ENCODE measurements at places on chromosomes 4 and X.

- H3K27me3 ChIP-seq: no peaks in the 10 kb centered on the region
- peaks cover 66% of the 10 kb centered on the region for H3K36me3 ChIP-seq
- H3K4me3 ChIP-seq: peak overlapping the region; percentile 19
- peak overlapping the region; percentile 69 for H3K27ac ChIP-seq
- H3K4me1 ChIP-seq: peaks cover 65% of the 10 kb centered on the region
- no peak for DNase-seq
Measured at GRCh38 chrX:153338836-153339235, 4.9 kb downstream of the ZNF275 start.

DNA sequence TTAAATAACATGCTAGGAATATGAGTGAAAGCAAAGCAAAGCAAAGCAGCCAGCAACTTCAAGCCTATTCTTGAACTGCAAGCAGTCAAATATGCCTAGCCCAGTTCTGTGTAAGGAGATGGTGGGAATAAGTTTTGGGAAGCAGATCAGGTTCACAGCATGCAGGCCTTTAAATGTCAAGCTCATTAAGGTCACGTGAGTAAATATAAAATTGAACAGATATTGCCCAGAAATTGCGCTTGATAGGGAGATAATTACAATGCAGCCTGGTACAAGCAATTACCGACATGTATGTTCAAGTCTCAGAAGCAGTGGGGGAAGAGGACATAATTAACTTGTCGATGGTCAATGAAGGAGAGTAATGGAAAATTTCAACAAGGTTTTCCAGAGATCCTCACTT, 6.0 kb downstream of the GNPDA2 start:
- no peak overlapping the region for H3K4me3 ChIP-seq
- peaks cover 40% of the 10 kb centered on the region for H3K4me1 ChIP-seq
- DNase-seq: no peak

DNA sequence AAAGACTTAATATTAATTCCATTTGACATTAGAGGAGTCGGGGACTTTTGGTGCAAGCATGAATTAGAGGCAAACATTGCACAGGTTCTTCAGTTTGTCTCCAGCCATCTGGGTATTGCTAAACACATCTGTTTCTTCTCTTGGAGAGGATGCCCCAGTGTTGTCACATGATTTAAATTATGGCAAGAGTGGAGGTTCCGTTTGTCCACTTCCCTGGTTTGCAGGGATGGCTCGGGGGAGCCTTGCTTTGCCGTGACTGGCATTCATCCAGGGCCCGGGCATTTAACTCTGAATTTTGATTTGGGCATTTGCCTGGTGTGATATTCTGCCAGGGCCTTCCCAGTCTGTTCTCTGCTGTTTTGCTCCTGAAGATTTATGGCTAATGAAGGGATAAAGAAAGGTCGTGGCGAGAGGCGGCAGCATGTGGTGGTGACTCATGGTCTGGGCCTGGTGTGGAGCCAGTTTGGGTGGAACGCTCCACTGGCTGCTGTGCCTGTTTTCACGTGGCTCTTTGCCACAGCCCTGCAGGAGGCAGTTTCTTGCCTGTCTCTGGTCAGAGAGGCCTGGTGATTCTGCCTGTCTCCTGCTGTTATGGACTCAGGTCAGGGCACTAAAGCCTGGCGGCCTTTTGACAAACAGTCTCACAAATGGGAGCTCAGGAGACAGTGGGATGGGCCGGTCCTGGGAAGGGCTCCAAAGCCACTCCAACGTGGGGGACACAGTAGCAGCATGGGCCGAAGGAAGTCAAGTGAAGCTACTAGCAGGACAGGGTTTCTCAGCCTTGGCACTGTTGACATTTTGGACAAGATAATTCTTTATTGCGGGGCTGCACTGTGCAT, 99.4 kb upstream of the PGRMC2 start:
- no peak overlapping the region for H3K27ac ChIP-seq
- no peak overlapping the region for H3K4me3 ChIP-seq
- H3K27me3 ChIP-seq: no peaks in the 10 kb centered on the region
- no peak for DNase-seq
- no peaks in the 10 kb centered on the region for H3K4me1 ChIP-seq
- H3K36me3 ChIP-seq: no peaks in the 10 kb centered on the region

DNA sequence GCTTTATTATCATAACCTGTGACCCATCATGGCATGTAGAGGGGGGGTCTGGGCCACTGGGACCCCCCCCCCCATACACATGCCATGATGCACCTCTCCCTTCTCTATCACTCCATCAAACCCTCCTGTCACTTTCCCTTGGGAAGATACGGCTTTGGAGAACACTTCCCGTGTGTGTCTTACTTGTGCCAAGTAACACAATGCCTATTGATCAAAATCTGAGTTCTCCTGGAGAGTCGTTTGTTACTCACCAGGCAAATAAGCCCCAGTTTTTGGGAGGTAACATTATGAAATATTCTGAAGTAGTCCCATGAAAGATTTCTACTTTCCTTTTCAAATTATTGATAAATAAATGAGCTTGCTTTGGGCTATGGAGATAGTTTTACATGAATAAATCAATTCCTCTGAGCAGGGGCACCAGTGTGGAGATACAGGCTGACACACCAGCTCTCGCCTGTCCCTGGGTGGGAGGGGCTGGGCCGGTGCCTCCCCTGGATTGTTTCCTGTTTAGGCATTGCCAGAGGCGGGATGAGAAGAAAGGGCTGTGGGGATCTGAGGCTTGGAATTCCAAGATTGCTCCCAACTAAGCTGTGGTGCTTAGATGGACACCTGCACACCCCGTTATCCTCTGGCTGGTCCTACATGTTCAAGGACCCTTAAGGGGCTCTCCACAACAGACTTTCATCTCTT, 63.2 kb upstream of the WWC2 start:
- peaks cover 22% of the 10 kb centered on the region for H3K27me3 ChIP-seq
- DNase-seq: no peak
- no peak overlapping the region for H3K27ac ChIP-seq
- no peaks in the 10 kb centered on the region for H3K36me3 ChIP-seq
- H3K4me3 ChIP-seq: no peak overlapping the region

DNA sequence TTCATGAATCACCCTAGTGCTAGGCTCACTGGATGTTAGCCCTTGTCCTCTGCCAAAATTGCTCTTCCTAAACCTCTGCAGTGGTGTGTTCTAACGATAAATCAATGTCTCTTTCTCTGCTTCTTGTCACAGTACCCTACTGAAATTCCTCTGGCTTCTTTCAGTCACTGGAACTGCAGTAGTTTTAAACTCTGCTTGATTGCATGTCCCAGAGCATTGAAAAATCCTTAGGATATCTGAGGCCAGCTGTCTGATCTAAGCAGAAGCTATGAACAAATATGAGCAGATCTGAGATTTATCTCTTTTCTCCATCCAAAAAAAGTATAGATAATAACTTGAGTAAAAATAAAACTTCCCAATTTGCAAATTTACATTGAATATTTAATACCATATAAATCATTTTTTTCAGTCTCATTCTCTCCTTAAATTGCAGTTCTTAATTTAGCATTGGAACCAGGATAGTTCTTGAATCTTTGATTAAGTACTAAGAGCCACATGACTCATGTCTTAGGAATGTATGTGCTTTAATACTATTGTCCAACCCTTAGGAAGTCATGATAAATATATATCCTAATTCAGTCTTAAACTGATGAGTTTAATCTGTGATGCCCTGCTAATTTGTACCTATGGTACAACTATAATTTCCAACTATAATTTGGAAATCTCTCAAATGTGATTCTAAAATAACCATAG, 169.7 kb downstream of the PDHA2 start:
- no peak overlapping the region for H3K4me3 ChIP-seq
- no peaks in the 10 kb centered on the region for H3K4me1 ChIP-seq
- DNase-seq: no peak
- H3K27me3 ChIP-seq: peaks cover 4% of the 10 kb centered on the region
- no peaks in the 10 kb centered on the region for H3K36me3 ChIP-seq
- no peak overlapping the region for H3K27ac ChIP-seq

GRCh38 chrX:1874899-1875298, 260.0 kb downstream of the ASMT start:
- H3K27ac ChIP-seq: no peak overlapping the region
- no peak overlapping the region for H3K4me3 ChIP-seq
- no peaks in the 10 kb centered on the region for H3K36me3 ChIP-seq
- DNase-seq: no peak

GRCh38 chr4:46249106-46249505, 125.3 kb upstream of the GABRG1 start:
- no peak for DNase-seq
- no peaks in the 10 kb centered on the region for H3K36me3 ChIP-seq
- no peak overlapping the region for H3K4me3 ChIP-seq
- no peaks in the 10 kb centered on the region for H3K4me1 ChIP-seq
- H3K27me3 ChIP-seq: no peaks in the 10 kb centered on the region

DNA sequence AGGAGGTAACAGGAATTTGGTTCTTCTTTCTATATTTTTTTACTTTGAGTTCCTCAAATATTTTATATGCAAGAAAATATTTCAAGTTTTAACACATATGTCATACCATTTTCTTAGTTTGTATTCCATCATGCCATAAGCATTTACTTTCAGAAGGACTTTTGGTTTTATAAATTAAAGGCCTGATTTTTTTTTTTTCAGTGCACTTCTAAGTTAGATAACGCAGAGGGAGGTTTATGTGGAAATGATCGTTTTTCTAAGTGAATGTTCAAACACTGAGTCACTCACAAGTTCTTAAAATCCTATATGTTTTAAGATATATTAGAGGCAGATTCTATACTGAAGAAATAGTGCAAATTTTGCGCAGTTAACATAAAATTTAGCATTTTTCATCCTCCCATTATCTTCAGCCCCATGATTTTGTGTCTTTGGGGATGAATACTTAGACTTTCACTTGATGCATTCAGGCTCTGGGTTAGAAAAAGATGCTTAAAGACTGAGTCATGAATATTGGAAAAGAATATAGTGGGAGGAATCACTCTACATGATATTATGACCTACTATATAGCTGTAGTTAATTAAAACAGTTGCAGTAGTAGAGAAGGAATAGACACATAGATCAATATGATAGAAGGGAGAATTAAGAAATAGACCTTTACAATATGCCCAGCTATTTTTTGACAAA, 54.9 kb downstream of the COL4A5 start:
- no peaks in the 10 kb centered on the region for H3K4me1 ChIP-seq
- H3K27me3 ChIP-seq: no peaks in the 10 kb centered on the region
- no peak overlapping the region for H3K27ac ChIP-seq
- DNase-seq: no peak
- H3K4me3 ChIP-seq: no peak overlapping the region

DNA sequence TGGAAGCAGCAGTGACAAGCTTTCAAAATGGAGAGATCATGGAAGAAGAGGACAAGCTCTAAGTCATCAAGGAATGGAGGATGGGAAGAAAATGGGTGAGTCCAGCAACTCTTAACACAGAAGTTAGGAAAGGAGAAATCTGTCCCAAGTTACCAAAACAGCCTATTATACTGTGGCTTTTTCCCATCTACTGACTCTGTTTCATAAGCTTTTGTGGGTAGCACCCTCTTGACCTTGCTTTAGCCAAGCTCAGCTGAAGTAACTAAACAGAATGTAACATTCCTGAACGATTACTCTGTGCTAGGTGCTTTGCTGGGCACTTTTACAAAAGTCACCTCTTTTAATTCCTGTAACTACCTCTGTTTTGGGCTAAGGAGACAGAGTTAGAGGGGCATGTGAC, 54.9 kb downstream of the MAP7D2 start:
- H3K4me3 ChIP-seq: no peak overlapping the region
- no peak for DNase-seq
- H3K36me3 ChIP-seq: peaks cover 2% of the 10 kb centered on the region
- peaks cover 3% of the 10 kb centered on the region for H3K27me3 ChIP-seq
- no peak overlapping the region for H3K27ac ChIP-seq

GRCh38 chr4:41631523-41631922, 93.6 kb downstream of the LIMCH1 start:
- no peak overlapping the region for H3K4me3 ChIP-seq
- no peak overlapping the region for H3K27ac ChIP-seq
- no peaks in the 10 kb centered on the region for H3K27me3 ChIP-seq
- no peaks in the 10 kb centered on the region for H3K36me3 ChIP-seq
- no peak for DNase-seq

DNA sequence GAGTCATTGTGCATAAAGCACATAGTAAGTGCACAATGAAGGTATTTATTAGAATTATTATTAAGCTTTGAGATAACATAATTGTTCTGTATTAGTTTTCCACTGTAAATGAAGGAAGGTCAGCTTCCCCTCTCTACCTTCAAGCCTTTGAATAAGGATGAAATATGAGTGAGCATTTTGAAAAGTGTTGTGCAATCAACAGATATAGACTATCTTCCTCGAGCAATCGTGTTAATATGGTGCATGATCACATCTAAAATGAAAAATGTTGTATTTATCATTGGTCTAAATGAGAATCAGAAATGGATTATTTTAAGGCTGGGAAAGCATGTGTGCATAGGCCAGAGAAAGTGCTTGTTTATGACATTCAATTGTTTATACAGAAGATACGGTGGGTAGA, 1474.6 kb upstream of the TENM3 start:
- DNase-seq: no peak
- no peak overlapping the region for H3K4me3 ChIP-seq
- no peaks in the 10 kb centered on the region for H3K27me3 ChIP-seq
- H3K27ac ChIP-seq: no peak overlapping the region

DNA sequence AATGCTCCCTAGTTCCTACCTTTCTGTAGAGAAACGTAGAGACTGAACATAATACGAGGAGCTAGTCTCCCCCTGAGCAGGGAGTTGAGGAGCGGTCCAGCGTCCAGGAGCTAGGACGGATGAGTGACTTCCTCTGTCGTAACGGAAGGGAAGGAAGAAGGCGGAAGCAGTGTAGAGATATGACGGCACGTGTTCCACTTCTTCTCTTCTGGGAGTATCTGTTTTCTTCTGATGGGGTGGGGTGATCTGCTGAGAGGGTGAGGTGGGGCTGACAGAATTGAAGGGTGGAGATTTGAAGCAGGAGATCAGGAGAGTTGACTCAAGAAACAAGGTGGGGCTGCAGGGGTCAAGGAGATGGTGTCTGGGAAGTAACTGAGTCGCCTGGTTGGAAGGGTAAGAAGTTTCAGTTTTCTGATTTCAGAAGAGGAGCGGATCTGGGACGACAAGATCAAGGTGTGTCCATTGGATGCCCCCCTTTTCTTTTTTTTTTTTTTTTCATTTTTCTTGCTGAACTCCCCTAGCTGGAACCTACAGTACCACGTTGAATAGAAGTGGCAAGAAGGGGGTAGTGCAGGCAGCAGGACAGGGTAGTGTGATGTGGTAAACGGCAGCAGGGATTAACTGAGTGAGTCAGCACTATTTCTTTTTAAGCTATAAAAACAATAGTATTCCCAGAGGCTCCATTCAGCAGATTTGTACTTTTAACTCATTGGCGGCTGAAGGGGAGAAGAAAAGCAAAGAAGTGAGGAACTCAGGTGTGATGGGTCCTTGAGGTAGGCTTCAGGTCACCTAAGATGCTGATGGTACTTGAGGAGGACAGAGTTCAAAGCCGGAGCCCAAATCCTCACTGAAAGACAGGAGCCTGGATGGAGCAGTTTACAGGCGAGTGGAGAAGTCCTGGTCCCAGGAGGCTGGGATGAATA, 50.8 kb upstream of the SETD7 start:
- H3K36me3 ChIP-seq: peaks cover 6% of the 10 kb centered on the region
- H3K4me1 ChIP-seq: peaks cover 7% of the 10 kb centered on the region
- H3K27ac ChIP-seq: peak overlapping the region; percentile 68
- DNase-seq: no peak
- H3K4me3 ChIP-seq: peak overlapping the region; percentile 62
- peaks cover 27% of the 10 kb centered on the region for H3K27me3 ChIP-seq

GRCh38 chrX:106208154-106208553, 40.0 kb downstream of the PWWP3B start:
- no peak overlapping the region for H3K4me3 ChIP-seq
- no peaks in the 10 kb centered on the region for H3K4me1 ChIP-seq
- no peaks in the 10 kb centered on the region for H3K27me3 ChIP-seq
- no peak overlapping the region for H3K27ac ChIP-seq
- no peaks in the 10 kb centered on the region for H3K36me3 ChIP-seq
- no peak for DNase-seq

- H3K4me3 ChIP-seq: no peak overlapping the region
- no peaks in the 10 kb centered on the region for H3K27me3 ChIP-seq
- no peak for DNase-seq
- H3K36me3 ChIP-seq: peaks cover 5% of the 10 kb centered on the region
Measured at GRCh38 chrX:13257223-13258051, 62.4 kb downstream of the ATXN3L start.
